NCI-H1417 treated with DMSO at 0.1 percent for 48 hours (cell line): ENCODE measurements at places on chromosomes 3 and 15.

GRCh38 chr3:171480526-171480925 lies 20.3 kb upstream of the TNIK start:
- DNase-seq, result no peak

DNA sequence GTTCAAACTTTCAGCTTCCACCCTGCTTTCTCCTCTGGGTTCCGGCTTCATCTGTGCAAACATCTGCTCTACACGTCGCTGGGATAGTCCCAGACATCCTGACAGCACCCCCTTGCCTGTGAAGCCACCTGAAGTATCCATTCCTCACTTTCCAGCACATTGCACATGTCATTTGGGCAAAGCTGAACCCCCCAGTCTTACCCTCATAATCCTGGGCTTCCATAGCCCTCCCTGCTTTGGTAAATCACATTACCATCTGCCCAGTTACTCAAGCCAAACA lies 42.5 kb downstream of the STARD5 start:
- DNase-seq, result no peak

DNA sequence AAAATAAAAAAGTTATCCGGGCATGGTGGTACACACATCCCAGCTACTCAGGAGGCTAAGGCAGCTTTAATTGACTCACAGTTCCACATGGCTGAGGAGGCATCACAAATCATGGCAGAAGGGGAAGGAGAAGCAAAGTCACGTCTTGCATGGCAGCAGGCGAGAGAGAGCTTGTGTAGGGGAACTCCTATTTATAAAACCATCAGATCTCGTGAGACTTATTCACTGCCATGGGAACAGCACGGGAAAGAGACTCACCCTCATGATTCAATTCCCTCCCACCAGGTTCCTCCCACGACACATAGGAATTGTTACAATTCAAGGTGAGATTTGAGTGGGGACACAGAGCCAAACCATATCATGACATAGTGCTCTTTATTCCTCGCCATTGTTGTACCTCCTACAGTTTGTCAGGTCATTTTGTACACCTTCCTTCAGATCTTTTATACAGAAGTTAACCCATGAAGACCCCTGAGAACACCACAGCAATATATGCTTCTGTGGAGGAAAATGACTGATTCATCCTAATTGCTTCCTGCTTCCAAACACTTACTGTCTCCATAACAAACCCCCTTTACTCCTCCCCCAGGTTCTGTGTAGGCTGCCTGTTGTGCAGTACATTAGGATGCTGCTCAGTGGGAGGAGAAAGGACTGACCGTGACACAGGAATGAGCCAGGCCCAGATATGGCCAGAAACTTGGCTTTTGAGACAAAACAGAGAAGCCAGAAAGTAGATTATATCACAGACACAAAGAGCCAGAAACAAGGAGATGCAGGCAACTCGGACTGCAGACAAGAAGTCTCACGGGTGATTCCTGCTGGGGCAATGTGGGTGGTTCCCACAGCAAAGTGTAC lies 67.9 kb upstream of the HEG1 start:
- no peak for DNase-seq

DNA sequence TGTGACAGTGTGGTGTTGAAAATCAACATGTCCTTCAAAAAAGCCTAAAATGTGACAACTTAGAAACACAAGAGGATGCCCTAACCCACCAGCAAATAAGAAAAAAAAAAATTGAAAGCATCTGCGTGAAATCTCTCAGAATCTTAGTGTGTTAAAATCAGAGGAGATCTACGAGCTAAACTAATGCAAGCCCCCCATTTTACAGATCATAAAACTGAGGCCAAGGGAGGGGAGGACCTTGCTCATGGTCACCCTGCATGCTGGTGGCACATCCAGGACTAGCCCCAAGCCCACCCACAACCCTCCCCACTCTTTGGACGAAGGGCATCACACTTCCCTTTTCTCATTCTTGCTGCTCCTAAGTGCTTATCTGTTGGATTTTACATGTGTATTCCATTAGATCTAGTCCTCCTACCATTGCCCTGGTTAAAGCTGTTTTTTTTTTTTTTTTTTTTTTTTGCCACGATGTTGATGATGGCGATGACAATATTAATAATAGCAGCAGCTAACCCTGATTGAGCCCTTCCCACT lies 29.1 kb upstream of the NOX5 start:
- DNase-seq, result no peak

GRCh38 chr15:33179874-33180273 lies 14.6 kb downstream of the FMN1 start:
- no peak for DNase-seq

DNA sequence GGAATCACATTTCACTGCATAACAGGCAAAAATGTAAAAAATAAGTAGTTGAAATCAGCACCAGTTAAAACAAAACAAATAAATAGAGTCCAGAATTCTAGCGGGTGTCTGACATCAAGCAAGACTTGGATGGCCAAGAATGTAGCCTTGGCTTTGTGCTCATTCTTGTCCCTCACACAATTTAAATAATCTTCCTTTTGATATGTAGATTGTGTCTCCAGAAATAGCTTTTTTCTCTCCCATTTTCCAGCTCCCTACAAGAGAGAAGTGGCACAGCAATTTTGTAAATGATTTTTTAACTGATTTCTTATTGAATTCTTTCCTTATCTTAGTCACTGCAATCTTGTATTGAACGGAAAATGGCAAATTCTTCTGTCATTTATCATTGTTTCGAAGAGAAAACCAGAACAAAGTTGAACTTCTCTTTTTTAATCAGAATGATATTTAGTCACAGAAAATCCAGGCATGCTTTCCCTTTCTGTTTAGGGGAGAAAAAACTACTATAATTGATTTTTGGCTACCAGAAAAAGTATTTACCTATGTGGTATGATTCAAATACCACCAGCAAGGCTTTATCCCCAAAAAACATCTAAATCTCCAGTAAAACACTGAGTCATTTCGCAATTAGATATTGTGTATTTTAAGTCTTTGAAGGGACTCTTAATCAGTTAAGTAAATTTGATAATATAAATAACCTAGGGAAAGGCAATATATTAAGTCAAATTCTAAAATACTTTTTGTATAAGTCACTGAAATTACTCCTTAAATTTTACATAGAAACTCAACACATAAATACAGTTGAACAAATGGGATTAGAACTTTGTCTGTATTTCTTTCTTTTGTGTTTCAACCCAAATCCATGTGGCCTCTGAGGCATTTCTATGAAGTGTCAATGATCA lies 481.7 kb downstream of the GBE1 start:
- no peak for DNase-seq

DNA sequence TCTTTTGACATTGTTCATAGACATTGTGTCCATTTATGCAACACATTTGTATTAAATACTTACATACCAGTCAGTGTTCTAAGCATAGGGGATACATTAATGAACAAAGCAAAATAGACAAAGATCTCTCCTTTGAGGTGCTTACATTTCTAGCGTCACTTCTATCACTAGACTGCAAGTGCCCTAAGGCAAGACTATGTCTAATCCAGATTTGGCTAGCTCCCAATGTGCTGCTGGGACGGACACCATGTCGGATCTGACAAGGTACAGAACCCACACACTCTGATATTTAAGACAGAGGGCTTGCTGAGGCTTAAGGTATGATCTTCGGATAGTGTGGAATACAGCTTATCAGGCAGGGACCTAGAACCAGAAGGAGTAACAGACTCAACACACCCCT lies 41.4 kb downstream of the MYLK start:
- DNase-seq, result no peak

GRCh38 chr3:8183627-8184026 lies 318.0 kb upstream of the LMCD1 start:
- DNase-seq, result no peak

GRCh38 chr3:189680723-189681122 lies 49.5 kb downstream of the TP63 start:
- DNase-seq, result no peak

DNA sequence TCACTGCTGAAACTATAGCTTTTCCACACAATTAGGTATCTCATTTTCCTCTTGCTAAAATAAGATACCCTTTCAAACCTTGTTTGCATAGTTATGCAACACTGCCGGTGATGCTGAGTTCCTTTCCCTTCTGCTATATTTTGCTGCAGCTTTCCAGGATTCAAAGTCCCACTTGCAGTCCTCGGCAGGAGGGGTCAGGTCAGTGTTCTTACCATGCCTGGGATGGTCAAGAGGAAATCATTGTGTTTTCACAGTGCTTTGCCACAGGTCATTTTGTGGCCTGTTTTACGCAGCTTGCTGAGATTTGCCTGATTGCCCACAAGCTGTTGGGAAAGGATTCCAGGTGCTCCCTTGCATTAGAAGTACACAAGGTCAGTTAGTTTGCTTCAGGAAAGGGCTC lies 156.9 kb downstream of the B3GALNT1 start:
- no peak for DNase-seq

DNA sequence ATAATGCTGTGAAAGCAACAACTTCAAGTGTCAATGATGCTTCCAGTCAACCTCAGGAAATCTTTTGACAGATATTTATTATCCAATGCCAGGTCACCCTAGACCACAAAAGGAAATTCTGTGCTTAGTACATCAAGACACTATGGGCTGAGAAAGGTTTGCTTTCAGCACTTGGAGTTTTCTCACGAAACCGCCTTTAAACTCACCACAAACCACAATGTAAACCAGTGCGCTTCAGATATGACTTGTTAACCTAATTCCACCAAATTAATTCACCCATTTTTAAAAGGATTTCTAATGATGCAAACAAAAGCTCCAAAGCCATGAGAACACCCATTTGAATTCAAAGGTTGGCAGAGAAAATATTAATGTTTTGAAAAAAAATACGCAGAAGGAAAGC lies 292.9 kb upstream of the NR2F2 start:
- no peak for DNase-seq

DNA sequence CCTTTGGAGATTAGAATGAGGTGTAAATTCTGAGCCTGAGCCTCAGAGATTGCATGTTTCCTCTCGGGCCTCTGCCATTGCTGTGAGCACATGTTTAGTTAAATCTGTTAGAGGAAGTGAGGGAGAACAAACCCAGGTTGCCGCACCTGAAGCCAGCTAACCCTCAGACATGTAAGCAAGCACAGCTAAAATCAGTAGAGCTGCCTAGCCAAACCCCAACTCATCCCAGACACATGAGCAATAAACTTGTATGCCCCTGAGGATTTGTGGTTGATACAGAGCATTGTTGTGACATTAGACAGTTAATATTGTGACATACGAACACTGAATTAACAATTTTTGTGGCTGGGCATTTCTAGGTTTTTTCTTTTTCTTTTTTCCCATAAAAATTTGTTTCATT lies 41.9 kb downstream of the NMD3 start:
- no peak for DNase-seq

GRCh38 chr3:39088456-39088855 lies 19.0 kb downstream of the GORASP1 start:
- no peak for DNase-seq

DNA sequence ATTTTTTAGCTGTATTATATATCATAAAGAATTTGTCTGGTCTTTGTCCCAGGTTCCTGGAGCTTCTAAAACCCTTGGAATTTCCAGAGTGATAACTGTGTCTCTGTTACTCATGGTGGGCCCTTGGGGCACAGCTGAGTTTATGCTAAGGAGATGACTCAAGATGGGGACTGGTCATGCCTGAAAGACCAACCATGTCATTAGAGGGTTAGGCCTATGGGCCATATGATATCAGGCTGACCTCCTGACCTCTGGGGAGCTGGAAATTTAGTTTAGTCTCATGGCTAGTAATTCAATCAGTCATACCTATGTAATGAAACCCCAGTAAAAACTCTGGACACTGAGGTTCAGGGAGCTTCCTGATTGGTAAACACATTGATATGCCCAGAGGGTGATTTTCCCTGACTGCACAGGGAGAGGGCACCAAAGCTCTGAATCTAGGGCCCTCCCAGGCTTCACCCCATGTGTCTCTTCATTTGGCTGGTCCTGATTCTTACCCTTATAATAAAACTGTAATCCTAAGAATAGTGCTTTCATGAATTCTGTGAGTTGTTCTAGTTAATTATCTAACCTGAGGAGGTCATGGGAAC lies 69.6 kb downstream of the EEFSEC start:
- DNase-seq, result no peak

DNA sequence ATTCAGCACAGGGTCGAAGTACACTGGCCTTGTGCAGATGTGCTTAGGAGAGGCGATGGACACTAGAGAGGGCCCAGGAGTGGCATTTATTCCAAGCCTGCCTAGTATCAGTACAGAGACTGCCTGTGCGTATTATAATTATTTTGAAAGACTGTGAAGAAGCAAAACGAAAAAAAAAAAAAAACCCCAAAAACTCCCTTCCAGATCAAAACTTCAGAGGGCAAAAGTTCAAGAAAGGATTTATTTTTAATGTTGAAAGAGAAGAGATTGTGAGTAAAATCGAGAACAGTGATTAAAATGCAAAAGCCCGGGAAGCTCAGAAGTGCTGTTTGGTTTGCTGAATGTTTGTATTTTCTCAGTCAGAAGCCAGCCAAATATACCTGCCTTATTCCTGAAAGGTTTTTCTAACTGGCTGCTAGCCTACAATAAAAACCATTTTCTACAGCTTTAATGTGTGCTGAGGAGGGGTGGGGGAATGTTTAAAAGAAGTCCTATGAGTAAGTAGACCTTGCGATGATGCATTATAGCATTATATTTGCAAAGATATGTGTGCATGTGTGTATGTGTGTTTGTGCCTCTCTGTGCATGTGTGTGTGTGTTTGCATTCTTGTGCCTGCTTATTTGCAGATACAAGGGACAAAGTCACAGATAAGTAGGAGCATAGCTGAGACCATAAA lies 19.3 kb upstream of the LZTFL1 start:
- DNase-seq, result no peak

DNA sequence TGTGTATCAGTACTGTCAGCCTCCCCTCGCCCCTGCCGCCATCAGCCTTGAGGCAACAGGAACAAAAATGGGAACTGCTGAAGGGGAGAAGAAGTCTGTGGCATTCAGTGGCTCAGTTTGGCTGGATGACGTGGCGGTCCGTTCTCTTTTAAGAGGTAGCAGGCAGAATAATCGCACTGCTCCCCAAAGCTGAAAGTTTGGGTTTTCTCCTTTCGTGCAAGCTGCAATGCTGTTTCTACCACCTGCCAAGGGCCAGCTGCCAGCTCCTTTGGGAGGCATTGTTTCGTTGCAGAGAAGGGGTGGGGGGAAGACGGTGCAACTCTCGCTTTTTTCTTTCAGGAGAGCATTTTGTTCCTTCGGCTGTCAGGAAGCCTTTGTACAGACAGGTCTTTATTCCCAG lies 369.6 kb upstream of the RORA start:
- no peak for DNase-seq

DNA sequence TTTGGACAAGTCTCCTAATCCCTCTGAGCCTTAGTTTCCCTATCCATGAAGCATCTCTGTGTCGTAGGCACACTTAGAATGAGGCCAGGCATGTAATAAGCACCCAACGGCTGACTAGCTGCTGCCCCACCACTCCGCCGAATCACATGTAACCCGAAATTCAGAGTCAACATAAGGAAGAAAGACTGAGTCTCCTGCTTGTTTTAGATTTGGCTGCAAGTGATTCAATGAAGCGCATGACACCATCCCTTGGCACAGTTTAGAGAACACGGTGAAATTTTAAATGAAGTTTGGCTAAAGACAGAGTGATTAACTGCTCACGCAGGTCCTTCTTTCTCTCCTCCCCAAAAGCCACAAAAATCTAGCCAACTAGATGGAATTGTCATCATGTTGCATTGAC lies 279.2 kb downstream of the TLE3 start:
- no peak for DNase-seq

GRCh38 chr3:158167737-158168557 lies 58.1 kb downstream of the RSRC1 start:
- no peak for DNase-seq

- DNase-seq, result no peak
These were observed 45.8 kb downstream of the MITF start for GRCh38 chr3:69784954-69785514.
